ENCODE measurements at places on chromosomes 4 and X.

- no peak for DNase-seq
Measured at GRCh38 chr4:139279760-139280620, at the start of gene MGARP. TSS of gene MGARP (minus strand) at chr4:139280225. CDS start at chr4:139280158, 67 bp downstream.

DNA sequence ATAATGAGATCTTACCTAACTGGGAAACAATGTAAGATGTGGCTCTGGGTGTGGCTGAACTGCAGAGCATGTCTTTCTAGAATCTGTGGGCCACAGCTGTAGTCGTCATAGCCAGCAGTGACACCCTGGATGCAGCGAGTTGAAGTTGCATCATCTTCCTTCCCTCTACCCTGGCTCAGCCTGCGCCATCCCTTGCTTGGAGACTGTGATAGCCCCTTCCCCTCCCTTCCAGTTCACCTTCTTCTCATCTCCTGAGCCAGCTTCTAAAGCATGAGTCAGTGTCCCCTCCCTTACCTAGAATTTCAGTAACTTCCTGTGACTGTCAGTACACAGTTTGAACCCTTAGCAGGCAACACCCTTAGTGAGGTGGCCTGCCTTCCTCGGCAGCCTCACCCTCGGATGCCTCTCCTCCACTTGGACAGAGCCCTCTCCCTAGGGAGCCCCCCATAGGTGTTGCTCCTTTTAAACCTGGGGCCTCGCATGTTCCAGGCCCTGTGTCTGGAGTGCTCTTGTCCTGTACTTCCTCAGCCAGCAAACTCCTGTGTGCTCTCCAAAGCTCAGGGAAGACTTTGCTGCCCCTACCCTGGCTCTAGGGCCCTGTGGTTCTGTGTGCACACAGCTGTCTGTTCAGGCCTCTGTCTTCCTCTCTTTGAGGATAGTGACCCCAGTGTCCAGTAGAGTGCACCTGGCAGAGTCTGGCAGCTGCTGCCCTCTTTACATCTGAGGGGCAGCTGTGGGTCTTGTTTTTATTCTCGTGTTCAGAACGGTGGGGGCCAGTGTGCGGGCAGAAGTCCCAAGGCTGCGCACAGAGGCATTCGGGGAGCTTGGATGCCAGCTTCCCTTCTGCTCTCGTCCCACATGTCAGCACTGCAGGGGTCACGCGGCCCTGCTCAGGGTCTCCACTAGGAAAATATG, 43.7 kb upstream of the TADA2B start:
- DNase-seq = no peak

GRCh38 chrX:1564750-1565683, 26.4 kb upstream of the AKAP17A start:
- DNase-seq = peak; percentile 37

DNA sequence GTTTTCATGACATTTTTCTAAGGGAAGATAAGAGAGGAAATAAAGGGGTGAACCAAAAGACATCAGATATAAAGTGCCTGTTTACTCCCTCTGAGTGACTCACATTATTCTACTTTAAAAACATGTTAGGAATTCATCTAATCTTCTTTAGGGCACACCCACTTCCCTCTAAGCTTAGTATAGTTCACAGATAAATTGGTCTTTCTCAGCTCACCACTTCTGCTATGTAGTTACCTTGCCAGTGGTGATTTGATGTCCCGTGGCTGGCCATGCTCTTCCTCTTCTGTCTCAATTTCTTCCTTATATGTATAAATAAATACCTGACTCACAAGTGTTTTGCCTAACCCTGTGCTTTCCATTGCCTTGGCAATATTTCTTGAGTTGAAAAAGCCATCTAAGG, 96.8 kb downstream of the PDLIM5 start:
- DNase-seq = no peak
